Inflammatory macrophage treated with lipopolysaccharide for 1 hour (primary cell): ENCODE measurements at places on chromosomes 7 and 10.

GRCh38 chr7:147029953-147030352 is 913.4 kb downstream of the CNTNAP2 start:
- no peak for DNase-seq

DNA sequence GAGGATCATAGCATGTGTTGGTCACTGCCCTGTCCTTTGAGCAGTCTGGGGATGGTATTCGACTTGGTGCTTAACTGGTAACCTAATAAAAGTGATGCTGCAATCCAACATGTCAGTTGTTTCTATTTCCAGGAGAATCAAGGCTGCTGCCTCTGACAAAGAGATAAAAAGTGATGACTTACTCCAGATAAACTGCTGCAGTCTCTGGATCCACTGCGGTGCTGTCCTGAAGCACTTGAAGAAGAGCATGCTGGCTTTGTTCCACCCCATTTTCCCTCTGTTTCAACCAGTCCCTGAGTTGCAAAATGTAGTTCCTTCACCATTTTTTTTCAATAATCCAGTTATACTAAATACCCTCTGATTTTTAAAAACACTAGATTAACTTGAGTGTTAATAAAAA is 403.5 kb upstream of the ANKRD30A start:
- DNase-seq: no peak

DNA sequence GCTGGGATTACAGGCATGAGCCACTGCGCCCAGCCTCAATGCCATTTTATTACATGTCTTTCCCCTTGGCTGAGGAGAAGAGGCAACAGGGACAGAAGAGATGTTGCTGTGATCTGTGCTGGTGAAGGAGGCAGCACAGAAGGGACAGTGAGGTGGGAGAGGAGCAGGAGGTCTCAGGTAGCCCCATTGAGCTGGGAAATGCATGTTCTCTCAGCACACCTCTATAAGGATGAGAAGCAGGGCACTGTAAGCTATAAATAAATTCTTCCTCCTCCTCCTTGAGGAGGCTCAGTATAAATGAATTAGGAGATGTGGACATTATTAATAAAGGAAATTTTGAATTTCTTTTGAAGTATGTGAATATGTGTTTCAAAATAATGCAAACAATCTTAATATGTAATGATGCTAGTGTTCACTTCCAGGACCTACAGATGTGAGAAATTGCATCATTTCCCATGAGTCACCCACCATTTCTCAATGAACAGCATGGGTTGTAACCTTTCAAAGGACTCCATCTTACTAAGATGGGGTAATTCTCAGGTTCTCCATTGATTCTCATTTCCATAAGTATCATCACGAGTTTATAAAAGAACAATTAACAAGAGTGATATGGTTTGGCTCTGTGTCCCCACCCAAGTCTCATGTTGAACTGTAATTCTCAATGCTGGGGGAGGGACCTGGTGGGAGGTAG is 88.9 kb upstream of the ODAD2 start:
- DNase-seq: peak; percentile 81

- DNase-seq: peak; percentile 36
Observed at GRCh38 chr7:21526007-21526406, 16.8 kb upstream of the DNAH11 start.

- DNase-seq: no peak
Observed at GRCh38 chr7:875051-875450, 1.3 kb upstream of the GET4 start.

DNA sequence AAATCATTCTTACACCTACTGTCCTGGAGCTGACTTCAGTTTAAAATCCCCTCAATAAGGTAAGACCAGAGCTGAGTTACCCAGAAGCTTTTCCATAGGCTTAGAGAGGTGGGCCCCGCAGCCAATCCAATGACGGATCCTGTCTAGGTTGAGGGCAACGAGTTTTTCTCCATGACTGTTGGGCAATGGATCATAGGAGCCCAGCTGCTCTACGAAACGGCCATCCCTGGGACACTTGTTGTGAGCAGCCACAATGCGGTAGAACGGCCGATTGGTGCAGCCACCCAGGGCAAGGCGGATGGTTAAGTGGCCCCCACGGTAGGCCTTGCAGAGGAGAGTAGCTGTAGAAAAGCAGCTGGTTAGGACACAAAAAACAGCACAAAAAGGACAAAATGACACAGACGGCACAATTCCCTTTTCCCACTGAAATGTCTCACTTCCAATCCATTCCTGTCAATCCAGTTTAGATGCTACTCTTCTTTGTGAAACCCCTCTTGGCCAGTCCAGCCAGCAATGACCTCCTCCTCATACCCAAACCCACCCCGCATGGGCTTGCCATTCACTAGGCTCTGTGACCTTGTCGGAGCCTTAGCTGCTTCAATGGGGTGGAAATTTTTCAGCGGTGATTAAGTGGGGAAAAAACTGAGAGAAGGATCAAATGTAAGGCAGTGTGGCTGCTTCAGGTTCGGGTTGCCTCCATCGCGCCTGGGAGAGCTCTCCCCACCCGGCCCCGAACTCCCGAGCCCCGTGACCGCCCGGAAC is 580 bp downstream of the MRPS16 start:
- peak; percentile 8 for DNase-seq

DNA sequence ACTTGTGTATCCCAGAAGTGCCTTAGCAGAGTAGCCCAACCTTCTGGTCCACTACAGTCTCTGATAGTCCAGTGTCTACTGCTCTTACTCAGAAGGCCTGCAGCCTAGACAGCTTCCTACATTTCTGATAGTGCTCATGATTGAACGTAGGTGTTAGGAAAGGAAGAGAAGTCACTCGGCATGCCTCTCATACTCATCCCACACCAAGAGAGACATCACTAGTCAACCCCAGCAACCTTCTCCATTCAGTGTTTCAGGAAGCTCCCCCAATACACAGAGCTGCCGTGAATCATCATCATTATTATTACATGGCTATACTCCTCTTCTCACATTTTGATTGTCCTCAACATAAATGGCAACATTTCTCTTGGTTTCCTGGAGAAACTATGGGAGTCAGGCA is 166.4 kb downstream of the COBL start:
- no peak for DNase-seq

DNA sequence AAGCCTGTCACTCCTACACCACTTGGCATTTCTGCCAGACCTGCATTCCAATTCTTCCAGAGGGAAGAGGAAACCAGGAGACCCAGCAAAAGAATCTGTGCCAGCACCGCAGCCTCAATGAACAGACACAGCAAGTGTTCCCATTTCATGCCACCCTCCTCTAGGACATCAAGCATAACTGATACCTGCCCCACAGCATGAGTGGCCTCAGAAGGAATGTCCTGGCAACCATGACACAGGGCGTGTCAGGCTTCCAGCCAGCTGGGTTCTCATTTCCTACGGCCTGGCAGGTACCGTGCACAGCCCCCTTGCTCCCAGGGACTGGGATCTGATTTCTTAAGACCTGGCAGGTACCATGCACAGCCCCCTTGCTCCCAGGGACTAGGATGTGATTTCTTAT is 7.8 kb downstream of the MAD1L1 start:
- DNase-seq: no peak

DNA sequence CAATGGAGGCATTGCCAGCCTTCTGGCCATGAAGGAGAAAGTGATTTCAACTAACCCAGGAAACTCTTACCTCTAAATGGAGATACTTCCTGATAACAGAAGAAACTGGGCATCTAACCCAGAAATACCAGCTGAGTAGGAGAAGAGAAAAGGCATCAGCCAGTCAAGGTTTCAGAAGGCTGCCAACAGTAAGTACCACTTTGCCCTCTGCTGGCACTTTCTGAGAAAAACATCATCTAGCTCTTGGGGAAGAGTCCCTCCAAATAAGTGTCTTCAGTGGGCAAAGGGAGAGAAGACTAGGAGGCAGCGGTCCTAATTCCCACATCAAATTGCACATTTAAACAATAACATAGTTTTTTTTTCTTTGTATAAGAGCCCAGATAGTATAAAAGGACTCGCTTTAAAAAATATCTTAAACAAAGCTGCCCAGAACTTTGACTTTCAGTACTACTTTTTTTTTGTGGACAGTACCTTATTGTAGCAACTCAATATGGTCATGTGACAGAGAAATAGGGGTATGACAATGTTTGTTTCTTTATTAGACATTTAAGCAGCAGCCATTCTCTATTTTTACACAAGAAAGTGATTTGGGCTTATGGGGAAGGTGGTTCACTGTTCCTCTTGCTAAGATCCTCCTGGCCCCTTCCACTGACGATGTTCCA is 157.3 kb downstream of the CTTNBP2 start:
- peak; percentile 37 for DNase-seq

- DNase-seq: peak; percentile 95
Observed at GRCh38 chr10:124640538-124641231, 103.5 kb downstream of the FAM53B start.

GRCh38 chr7:55018361-55019190 is at the start of gene EGFR:
TSS of gene EGFR (plus strand) at chr7:55019017. CDS start at chr7:55019278, 261 bp downstream.
- no peak for DNase-seq
